ENCODE measurements at places on chromosomes 7 and 10.
A peak's percentile ranks its signal among the peaks of the same experiment; 100 is the strongest.

- DNase-seq = no peak
Observed at GRCh38 chr10:10527861-10528562, 489.7 kb upstream of the CELF2 start.

GRCh38 chr10:24869354-24870015, 82.9 kb downstream of the PRTFDC1 start:
- peak; percentile 67 for DNase-seq

GRCh38 chr10:64316416-64316815, 795.2 kb downstream of the REEP3 start:
- no peak for DNase-seq

DNA sequence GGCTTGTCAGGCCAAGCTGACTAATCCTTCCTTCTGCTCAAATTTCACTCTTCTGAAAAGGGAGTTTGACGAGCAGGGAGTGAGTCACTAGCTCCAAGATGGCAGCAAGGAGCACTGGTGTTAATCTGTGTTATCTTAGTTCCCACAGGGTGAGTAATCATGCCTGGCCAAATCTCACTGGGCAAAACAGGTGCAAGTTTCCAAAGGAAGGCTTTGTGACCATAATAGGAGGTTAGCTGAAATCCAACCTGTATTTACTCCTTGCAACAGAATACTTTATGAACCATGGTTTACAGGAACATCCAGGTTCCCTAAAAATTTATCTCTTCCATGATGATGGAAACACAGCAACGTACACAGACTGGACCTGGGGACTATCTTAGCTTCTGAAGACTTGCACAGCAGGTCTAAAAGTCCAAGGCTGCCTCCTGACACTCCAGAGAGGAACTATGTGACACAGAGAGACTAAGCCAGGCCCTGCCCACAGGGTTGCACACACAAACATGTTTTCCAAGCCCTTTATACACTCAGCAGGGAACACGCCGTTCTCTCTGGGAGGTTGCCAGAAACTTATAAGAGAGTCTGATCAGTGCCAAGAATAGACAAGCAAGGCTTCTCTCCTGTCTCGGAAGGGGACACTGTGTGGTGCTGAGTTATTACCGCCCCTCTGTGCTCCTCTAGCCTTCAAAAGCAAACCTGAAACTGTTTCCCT, 46.3 kb downstream of the PDK4 start:
- peak; percentile 74 for DNase-seq

- DNase-seq = no peak
Observed at GRCh38 chr10:89335226-89335625, 7.4 kb downstream of the IFIT3 start.

- no peak for DNase-seq
Observed at GRCh38 chr10:97355571-97355975, 21.0 kb upstream of the FRAT2 start.

- DNase-seq = peak; percentile 70
Observed at GRCh38 chr7:82534684-82535083, 91.1 kb upstream of the CACNA2D1 start.

DNA sequence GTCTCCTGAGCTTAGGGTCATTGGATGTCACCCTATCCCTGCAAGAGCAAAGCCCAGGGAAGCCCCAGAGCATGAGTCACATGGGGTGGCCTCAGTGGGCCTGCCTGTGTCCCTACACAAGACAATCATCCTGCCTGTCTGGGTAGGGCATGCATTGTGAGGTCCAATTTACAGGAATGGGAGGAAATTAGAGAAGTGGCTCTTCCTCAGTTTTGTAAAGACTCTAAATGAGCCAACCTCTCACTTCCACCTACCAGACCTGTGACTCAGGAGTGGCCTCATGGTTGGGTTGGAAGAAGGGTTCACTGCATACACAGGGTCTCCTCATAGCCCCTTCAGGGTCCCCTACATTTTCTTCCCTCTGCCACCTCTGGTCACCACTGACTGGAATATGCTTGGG, 43.6 kb upstream of the SMNDC1 start:
- DNase-seq = no peak

- no peak for DNase-seq
Observed at GRCh38 chr7:1738511-1738910, 68.4 kb downstream of the ELFN1 start.

- DNase-seq = no peak
Observed at GRCh38 chr10:49429458-49429857, 33.6 kb upstream of the DRGX start.

DNA sequence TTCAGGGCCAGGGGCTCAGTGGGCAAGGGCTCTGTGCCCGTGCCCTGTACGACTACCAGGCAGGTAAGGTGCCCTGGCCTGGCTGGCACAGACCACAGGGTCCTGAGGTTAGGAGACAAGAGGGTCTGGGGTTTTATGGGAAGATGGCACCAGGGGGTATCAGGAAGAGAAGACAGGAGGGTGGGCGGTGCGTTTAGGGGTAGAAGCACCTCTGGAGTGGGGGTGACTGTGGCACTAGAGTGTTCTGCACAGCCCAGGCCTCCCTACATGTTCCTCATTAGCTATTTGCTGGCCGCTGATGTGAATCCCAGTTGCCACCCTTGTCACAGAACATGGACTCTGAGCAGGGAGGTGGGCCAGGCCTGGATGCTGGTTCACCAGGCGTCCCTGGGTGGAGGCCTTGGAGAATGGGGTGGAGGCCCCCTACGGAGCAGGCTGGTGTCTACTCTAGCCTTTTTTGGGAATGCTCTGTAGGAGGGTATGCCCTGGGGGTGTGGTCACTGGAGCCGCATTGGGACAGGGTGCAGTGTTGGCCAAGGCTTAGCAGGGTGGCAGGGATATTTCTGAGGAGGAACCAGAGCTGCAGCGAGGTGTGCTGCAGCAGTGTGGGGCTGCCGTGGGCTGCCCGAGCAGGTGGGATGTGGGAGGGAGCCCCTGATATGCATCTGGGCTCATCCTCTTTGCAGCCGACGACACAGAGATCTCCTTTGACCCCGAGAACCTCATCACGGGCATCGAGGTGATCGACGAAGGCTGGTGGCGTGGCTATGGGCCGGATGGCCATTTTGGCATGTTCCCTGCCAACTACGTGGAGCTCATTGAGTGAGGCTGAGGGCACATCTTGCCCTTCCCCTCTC, 5.0 kb downstream of the PGAM2 start:
- DNase-seq = no peak

DNA sequence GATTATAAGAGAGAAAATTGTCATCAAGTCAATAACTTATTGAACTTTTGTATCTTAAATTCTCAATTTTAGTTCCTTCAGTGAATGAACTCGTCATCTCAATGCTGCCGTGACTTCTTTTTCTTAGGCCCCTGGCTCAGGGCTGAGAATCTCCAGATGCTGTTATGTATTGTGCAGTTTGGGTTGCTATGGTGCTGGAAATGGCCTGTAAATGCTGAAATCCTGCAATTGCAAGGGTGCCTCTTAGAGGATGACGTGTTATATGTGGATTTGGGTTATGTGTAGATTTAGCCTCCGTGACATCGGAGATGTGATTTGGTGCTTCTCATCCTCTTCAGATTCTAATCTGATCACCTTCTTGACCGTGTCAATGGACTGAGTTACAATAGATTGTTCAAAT, 55.7 kb upstream of the ZRANB1 start:
- DNase-seq = no peak

DNA sequence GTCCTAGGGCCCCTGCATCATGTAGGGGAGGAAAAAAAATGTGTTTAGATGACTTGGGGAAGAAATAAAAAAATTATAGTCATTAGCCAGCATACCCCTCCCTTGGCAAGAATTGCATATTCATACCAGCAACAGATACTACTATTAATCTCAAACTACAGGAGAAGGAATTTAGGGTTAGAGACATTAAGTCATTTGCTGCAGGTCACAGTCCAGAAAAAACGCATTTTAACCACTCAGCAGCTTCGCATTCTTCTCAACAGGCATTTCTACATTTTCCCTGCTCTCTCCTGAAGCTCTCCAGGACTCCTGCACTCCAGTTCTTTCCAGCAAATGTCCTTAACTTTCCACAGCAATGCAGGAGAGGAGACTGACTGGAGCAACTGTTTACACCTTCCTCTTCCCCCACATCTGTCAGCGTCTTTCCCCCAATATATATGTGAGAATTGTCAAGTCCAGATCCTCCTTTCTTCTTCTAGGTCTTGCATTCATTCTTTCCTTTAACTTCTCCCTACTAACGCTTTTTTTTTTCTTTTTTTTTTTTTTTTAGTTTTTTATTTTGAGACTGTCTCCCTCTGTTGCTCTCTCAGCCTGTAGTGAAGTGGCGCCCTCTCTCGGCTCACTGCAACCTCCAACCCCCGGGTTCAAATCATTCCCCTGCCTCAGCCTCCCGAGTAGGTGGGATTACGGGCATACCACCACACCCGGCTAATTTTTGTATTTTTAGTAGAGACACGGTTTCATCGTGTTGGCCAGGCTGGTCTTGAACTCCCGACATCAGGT, 35.6 kb downstream of the PRPS1L1 start:
- DNase-seq = no peak

DNA sequence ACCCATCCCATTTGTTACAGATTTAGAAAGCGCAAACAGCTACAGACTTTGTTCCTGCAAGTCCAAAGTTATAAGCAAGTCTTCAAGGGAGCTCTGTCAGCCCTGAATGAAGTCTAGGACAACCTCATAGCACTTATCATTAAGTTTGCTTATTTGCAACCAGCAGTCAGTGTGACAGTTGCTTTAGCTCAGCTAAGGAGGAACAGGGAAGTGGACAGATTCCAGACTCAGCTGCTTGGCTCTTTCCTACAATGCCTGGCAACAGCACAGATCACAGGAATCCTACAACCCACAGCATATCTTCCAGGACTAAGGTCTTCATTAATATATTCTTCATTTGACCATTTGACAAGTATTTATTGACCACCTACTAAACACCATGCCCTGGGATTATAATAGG, 17.4 kb upstream of the KIF5B start:
- DNase-seq = peak; percentile 18

GRCh38 chr7:77580762-77581350, 43.8 kb downstream of the PTPN12 start:
- peak; percentile 66 for DNase-seq

GRCh38 chr7:32890010-32890792, 1.4 kb downstream of the KBTBD2 start:
- peak; percentile 71 for DNase-seq

DNA sequence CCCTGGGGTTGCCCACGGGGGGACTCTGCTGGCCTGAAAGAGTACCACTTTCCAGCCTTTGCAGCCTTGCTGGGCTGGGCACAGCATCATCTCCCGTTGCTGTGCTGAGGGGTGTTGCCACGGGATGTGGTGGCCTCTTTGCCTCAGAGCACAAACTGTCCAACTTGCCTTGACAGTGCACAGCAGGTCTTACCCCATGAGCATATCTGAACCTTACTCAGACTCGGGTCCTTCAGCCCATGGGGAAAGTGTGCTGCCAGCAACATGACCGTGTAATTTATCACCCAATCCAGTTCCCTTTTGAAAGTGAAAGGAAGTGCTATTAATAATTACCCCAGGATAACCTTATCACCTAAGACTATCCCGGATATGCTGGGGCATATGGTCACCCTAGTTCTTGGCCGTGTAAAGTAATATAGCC, 46.8 kb downstream of the TBXAS1 start:
- DNase-seq = no peak

GRCh38 chr10:84254552-84255478, 10.0 kb downstream of the RGR start:
- no peak for DNase-seq

- no peak for DNase-seq
Observed at GRCh38 chr7:41052736-41053135, 650.2 kb downstream of the INHBA start.

GRCh38 chr10:49169776-49170175, 18.4 kb downstream of the TMEM273 start:
- DNase-seq = no peak

GRCh38 chr10:104472957-104473745, 119.5 kb downstream of the CFAP58 start:
- DNase-seq = peak; percentile 4

DNA sequence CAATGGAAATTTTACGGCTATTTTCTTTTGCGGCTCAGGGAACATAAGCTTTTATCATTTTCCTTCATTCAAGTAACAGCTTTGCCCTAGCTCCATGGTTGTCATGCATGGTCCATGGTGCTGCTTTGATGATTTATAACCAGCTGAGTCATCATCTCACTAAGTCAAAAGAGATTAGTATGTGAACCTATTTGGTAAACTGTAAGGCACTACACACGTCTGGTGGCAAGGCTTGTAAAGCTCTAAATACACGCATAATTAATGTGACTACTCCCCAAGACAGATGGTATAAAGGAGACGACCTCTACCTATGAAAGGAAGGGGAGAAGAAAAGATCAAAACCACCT, 340.2 kb downstream of the KCNMA1 start:
- DNase-seq = peak; percentile 76

GRCh38 chr7:112414855-112415490, 35.3 kb upstream of the IFRD1 start:
- DNase-seq = peak; percentile 38

- peak; percentile 60 for DNase-seq
Observed at GRCh38 chr10:103820101-103821062, 35.0 kb downstream of the SH3PXD2A start.

GRCh38 chr10:74928742-74929191, 102.4 kb downstream of the KAT6B start:
- DNase-seq = peak; percentile 42

GRCh38 chr7:80869106-80869784, 49.6 kb downstream of the SEMA3C start:
- no peak for DNase-seq

DNA sequence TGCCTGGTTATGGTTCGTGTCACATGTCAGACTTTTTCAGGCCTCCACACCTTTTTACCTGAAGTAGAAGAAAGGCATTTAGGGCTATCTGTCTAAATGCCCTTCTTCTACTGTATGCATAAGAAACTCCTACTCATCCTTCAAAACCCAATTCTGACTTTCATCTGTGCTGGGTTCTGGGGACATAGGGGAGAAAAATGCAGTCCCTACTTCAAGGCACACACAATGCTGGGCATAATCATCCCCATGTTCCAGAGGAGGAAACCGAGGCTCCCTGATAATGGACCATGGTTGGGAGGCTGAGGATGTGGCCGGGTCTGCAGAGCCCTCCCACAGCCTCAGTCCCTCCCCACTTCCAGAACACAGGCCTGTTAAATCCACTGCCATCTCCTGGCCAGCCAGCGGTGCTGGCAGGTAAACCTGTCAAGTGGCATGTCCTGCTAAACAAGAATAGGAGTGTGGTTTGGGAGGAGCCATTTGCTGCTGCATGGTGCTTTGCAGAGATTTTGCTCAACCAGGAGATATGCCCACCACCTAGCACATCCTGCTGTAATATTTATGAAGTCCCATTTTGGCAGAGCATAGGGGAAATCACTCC, 32.0 kb downstream of the GRID1 start:
- no peak for DNase-seq

GRCh38 chr7:149714910-149715471, 58.4 kb downstream of the ZNF467 start:
- DNase-seq = peak; percentile 9

- no peak for DNase-seq
Observed at GRCh38 chr10:83925133-83925532, 214.2 kb upstream of the GHITM start.

DNA sequence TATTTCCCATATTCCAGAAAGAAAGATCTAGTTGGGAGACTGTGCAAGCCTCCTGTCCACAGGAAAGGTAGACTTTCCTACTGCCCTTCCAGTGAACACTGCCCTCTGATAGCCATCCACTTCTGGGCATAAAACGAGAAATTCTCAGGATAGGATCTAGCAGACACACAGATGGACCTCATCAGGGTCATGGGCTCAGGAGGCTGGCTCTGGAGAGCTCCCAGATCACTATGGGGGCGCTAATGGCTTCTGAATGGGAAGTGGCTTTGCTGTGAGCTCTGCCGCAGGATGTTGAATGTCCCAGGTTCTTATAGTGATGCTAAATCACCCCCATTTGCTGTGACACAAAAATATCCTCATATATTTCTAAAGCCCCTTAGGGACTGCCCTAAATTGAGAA, 77.1 kb downstream of the SVIL start:
- DNase-seq = no peak

All from IMR-90 (cell line).